Renal cortex interstitium (tissue), 15 donors: ENCODE measurements at places on chromosomes 11 and 22. TPM values are rescaled to one million over a fixed set of nuclear protein-coding genes. Genes with fewer than 3 reads are reported as not detected.

DNA sequence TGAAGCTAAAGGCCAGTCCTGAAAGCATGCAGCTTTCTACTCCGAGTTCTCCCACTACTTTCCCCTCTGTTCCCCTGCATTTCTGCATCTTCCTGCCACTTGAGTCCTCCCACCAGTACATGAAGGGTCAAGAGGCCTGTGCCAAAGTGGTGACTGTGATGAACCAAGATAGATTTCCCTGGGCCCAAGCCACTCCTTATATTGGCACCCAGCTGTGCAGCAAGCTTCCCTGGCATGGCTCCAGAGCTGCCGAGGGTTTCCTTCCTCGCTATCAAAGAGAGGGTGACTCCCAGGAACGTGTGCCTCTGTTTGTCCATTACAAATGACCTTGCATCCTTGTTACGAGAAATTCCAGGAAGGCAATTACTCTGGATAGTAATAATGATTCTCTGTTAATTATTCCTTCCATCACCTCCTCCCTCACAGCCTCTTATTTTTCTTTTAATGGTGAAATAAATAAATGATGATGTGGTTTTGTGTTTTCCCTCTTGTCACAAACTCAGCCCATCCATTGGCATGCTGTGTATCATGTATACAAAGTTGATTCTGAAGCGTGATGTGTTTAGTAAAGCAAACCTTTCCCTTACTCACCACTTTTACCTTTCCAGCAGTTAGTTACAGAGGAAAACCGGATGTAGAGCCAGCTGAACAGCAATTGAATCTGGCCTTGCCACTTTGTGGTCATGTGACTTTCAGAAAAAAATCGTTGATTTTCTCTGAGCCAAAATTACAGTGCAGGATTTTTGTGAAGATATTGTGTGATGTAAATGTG, 8.3 kb downstream of the SRSF8 start:
- no peak for DNase-seq

The MYRF gene
- 27.8 TPM for polyA plus RNA-seq

GRCh38 chr22:49545606-49546005, 282.1 kb downstream of the BRD1 start:
- DNase-seq, result no peak

The C22orf42 gene
- not detected for polyA plus RNA-seq

The MMP27 gene
- not detected for polyA plus RNA-seq

The MPEG1 gene
- polyA plus RNA-seq, result 8.5 TPM

DNA sequence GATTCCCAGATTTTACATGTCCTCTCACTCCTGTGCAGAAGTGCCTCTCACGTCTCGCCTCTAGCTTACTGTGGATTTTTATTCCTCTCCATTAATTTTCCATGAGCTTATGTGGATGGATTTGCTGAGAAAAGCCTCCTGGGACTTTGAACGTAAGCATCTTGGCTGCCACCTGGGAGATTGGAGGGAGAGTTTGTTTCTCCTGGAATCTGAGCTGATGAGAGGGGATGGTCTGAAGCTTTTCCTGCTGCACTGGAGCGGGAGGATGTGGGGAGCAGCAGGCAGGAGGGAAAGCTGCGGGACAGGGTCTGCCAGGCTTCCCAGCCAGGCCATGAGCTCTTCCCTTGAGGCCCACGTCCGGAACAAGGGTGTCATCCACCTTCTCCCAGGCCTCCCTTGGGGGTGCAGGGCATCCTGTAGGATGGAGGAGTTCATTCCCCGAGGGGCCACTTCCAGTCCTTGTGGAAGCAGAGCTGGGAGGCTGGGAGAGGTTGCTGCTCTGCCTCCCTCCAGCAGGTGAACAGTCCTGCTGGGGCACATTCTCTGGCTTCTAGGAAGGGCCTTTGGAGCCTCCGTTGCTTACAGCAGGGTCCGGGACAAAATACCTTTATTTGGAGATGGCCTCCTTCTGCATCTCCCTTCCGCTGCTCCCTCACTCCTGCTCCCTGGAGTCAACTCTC, 3.6 kb upstream of the SHANK2 start:
- DNase-seq, result no peak

DNA sequence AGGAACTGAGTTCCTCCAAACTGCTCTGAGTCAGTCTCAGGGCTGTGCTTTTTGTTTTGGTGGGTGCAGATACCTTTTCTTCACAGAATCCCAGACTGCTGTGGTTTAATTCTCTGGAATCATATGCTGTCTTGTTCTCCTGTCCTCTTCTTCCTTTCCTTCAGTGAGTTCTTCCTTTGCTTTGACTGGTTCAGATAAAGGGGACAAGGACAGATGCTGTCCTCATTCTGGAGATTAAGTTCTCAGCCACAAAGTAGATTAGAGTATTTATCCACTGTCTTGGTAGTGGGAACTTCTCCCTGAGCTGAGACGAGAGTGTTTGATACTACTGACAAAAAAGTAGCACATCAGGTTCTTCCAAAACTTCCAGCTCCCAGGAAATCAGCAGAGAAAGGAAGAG, 13.3 kb downstream of the ZDHHC5 start:
- DNase-seq, result no peak

GRCh38 chr22:24992946-24993345, 40.4 kb downstream of the KIAA1671 start:
- no peak for DNase-seq

The DDIAS gene
- 7.2 TPM for polyA plus RNA-seq

DNA sequence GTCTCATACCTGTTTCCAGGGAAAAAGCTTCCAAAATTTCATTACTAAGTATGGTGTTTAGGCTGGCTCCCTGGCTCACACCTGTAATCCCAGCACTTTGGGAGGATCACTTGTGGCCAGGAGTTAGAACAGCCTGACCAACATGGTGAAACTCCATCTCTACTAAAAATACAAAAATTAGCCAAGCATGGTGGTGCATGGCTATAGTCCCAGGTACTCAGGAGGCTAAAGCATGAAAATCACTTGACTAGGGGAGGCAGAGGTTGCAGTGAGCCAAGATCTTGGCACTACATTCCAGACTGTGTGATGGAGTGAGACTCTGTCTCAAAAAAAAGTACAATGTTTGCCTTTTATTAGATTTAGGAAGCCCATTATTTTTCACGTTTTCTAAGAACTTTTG, 331.5 kb upstream of the CCDC90B start:
- no peak for DNase-seq
